ENCODE measurements at places on chromosomes 1 and 21. TPM values are rescaled to one million over a fixed set of nuclear protein-coding genes. Genes with fewer than 3 reads are reported as not detected.
A peak's percentile ranks its signal among the peaks of the same experiment; 100 is the strongest.

- H3K4me3 ChIP-seq = no peak overlapping the region
- no peaks in the 10 kb centered on the region for H3K36me3 ChIP-seq
- no peaks in the 10 kb centered on the region for H3K27me3 ChIP-seq
- no peak overlapping the region for H3K27ac ChIP-seq
- no peaks in the 10 kb centered on the region for H3K4me1 ChIP-seq
- DNase-seq = no peak
These were observed 64.3 kb upstream of the PGBD5 start for GRCh38 chr1:230490436-230490835.

DNA sequence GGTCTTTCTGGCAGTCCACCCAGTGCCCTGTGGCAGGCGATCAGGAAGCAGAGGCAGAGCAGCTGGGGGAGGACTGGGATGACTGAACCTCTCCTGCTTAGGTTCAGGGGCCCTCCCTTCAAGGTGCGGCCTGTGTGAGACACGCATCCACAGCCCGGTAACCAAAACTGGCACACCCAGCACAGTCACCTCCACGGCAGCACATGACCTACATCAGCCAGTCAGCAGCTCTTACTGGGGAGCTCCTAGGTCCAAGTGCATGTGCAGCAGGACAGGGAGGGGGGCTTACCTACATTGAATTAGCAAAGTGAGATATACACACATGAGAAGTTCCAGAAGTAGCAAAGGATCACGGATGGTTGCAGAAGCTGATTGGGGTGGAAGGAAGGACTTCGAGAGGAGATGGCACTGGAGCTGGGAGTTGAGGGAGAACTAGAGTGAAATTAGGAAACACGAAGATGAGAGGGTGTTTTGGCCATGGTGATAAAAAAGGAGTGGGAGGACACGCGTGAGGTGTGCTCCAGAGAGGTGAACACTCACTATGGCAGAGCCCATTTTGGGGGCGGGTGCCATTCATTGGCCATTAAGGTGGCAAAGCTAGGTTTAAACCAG lies 51.4 kb upstream of the IRF2BP2 start:
- no peak overlapping the region for H3K4me3 ChIP-seq
- no peaks in the 10 kb centered on the region for H3K36me3 ChIP-seq
- no peaks in the 10 kb centered on the region for H3K4me1 ChIP-seq
- no peak for DNase-seq

- peak overlapping the region; percentile 52 for H3K27ac ChIP-seq
- H3K4me3 ChIP-seq = peak overlapping the region; percentile 47
- H3K36me3 ChIP-seq = peaks cover 3% of the 10 kb centered on the region
- no peaks in the 10 kb centered on the region for H3K27me3 ChIP-seq
These were observed 15.9 kb downstream of the PDXK start for GRCh38 chr21:43734928-43735229.

Gene OR2L2
- not detected for total RNA-seq
